ENCODE measurements at places on chromosomes 4 and X.

DNA sequence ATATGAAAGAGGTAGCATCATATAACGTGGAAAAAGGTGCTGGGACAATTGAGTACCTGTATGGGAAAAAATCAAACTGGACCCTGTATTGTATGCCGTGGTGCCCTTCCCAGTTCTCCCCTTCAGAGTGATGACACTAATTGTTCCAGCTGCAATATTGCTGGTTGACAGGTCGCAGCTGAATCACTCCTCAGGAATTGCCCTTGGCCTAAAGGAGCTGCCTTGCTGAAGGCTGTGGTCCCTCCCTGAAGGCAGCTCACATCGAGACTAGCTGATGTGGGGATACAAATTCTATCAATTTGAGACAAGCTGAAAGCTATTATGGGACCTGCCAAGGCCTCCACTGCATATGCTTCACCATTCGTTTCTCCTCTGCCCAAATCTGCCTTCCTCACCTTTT lies 39.3 kb upstream of the CXCL8 start:
- DNase-seq: no peak

DNA sequence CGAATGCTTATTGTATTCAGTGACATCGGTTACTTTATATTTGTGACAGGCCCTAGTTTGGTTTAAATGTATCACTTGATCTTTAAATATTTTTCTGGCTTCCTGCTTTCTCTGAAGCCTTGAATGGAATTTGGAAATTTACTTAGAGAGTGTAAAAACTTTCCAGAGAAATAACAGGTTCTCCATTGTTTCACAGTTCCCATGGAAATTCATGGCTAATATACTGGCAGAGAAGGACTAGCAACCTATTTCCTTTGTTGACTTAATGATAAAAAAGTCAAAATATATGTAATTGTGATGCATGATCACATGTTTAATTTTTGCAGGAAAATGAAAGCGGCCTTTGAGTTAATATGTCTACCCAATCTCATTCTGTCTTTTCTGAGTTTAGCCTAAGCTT lies 13.2 kb downstream of the NEIL3 start:
- DNase-seq: no peak

GRCh38 chr4:8775751-8776355 lies 95.8 kb downstream of the HMX1 start:
- DNase-seq: no peak

GRCh38 chrX:78119521-78120227 lies 15.6 kb downstream of the PGK1 start:
- no peak for DNase-seq

GRCh38 chrX:84724576-84724975 lies 222.3 kb upstream of the HDX start:
- no peak for DNase-seq

DNA sequence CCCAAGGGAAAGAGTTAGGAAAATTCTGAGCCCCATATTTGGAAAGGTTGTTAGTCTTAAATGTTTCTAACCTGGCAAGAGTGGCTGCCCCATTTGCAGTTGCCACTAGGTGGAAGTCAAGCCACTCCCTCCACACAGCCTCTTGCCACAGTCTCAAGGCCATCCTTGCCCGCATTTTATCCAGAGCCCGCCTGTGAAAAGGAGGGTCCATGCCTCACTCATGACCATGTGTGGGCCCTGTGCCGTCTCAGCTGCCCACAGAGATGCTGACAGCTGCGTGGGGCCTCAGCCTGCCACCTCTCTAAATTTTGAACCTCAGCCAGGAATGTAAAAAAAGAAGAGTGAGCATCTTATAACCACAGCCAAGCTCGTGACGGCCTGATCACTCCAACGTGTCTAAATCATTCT lies 201.5 kb upstream of the FAM241A start:
- DNase-seq: no peak

GRCh38 chr4:37068580-37068979 lies 176.0 kb upstream of the NWD2 start:
- no peak for DNase-seq

GRCh38 chr4:57971261-57971660 lies 861.1 kb upstream of the IGFBP7 start:
- no peak for DNase-seq

- DNase-seq: no peak
These were observed 90.8 kb downstream of the DCTD start for GRCh38 chr4:182826391-182826790.

GRCh38 chr4:64001229-64001898 lies 407.9 kb downstream of the TECRL start:
- no peak for DNase-seq

DNA sequence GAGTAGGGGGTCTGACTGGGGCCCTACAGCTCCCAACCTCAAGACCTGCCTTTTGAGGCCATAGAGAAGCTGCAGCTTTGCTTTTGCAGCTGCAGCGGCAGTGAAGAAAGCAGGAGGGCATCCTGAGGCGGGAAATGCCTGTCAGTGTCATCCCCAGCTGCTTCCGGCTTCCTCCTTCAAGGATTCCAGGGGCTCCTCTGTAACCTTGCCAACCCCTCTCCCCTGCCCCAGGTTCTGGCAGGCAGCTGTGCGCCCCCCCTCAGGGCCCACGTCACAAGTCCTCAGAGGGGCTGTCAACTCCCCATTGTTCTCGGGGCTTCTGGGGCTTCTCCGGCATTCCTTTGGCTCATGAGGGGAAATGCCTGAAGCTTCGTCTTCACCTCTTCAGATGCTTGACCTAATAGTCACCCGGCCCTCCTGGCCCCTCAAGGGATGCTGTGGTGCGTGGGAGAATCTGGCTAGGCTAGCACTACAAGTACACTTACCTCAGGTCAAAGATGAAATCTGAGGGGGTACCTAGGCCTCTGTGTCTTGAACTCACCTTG lies 31.9 kb downstream of the APLN start:
- DNase-seq: no peak

DNA sequence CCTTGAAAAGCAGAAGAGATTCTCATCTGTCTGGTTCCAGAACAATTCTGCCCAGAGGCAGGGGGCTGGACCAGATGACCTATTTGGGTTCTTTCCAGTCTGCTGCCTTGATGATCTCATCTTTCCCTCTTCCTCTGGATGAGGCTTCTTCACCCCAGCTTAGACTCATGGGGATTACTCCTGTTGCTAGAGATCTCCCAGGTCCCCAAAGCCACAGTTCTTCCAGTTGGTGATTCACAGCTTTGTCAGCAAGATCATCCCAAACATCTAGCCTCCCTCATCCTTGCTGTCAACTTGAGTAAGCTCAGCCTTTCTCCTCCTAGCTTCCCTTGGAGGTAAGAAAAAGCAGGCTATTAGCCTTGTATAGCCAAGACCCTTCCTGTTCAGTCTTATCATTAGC lies 64.2 kb upstream of the PJA1 start:
- DNase-seq: no peak

- no peak for DNase-seq
These were observed 395.2 kb downstream of the MID1IP1 start for GRCh38 chrX:39196192-39197102.

GRCh38 chrX:54921427-54922021 lies 900 bp downstream of the TRO start:
- peak; percentile 25 for DNase-seq

DNA sequence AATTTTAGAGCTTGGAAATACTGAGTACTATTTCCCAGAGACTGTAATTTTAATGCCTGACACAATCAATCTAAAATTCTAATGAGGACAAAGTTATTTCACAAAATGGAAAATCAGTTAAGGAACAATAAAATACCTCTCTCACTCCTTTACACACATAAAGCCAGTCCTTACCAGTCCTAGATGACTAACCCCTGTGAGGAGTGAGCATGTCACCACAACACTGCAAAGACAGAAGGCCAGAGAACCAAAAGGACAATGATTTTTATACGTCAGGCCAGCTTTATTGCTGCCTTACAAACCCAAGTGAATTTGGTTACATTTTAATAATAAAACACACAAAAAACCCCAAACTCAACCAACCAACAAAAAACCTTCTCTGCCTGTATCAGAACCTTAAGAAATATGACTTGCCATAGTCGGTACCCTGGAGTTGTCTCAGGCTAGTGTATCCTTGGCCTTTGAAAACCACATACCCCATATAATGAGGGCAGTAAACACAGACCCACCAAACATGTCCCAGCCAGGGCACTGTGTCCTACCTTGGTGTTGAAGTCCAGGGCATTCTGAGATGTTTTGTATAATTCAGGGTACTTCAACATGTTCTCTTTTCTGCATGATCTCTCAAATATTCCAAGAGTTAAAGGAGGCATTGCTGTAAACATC lies 57.6 kb downstream of the SHISA3 start:
- no peak for DNase-seq

DNA sequence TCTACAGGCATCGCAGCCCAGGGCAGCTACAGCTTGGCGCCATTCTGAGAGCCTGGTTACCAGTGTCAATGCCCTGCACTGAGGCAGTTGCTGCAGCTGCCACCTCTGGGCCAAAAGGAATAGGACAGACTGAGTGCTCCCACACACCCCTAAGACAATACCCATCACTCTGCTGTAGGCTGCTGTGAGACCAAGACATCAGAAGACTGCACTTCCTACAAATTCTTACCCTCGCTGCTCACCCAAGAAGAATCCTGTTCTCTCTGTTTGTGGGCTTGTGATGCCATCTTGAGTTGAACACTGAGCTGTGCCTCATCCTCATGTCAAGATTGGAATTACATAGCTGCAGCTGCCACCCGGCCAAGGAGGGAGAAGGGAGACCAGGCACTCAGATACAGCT lies 1847.0 kb upstream of the PCDH10 start:
- DNase-seq: no peak

DNA sequence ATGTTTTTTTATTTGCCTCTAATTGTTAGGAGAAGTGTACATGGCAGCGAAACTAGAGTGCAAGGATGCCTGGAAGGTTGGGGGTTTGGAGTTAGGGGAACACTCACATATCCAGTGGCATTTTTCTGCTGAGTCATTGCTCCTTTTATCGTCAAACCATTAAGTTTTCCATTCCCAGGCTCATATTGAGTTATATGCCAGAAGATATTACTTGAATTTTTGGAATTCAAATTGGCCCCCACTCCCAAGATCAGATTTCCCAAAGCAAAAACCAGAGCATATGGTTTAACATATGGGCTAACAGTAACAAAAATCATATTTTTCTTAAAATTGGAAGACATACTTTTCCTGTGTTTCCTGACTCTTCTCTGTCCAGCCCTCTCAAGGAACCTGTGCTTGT lies 152.7 kb downstream of the FSTL5 start:
- no peak for DNase-seq

- DNase-seq: no peak
These were observed 1703.7 kb upstream of the AGA start for GRCh38 chr4:179145746-179146525.

DNA sequence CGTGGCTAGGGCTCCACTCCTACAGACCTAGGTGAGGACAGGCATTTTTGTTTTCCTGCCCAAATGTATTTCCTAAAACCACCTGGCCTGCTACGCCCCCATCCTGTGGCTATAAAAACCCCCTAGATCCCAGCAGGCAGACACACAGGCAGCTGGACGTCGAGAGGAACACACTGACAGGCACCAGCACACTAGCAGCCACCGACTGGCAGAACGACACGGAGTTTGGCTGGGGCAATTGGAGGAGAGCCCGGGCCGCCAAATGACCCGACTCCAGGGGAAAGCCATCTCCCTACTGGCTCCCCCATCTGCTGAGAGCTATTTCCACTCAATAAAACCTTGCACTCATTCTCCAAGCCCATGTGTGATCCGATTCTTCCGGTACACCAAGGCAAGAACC lies 516.0 kb downstream of the FSTL5 start:
- no peak for DNase-seq

DNA sequence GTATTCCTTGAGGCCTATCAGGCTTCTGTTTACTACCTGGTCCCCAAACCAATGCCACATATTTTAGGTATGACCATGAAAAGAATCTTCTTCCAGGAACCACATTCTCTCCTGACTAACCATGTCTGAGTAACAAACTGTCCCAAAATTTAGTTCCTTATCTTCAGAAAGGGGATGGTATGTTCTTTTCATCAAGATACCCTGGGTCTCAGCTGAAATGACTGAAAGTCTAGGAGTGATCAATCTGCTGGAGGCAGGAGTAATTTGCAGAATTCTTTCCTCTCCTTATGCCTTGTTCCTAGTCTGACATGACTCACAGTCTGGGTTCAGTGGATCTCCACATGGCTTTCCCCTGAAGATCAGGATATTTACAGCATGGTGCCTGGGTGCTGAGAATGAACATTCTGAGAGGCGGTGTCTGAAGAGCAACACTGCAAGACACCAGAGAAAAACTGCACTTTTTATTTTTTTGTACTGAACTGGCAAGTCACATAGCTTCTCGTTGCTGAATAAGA lies 665.5 kb downstream of the TLL1 start:
- no peak for DNase-seq

DNA sequence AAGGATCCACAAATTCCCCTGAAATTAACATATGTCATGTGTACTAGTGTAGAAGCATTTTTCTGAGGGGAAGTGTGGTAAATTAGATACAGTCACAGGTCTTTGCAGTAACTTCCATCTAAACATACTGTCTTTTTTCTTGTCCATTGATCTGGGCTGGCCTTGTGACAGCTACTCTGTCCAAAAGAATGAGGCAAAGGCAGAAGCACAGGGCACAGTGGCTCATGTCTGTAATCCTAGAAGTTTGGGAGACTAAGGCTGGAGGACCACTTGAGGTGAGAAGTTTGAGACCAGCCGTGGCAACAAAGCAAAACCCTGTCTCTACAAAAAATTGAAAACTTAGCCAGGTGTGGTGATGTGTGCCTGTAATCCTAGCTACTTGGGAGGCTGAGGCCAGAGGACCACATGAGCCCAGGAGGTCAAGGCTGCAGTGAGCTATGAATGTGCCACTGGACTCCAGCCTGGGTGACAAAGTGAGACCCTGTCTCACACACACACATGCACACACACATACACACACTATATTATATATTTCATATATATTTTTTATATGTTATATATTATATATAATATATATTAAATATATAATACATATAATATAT lies 47.6 kb downstream of the HAND2 start:
- no peak for DNase-seq

GRCh38 chrX:17299206-17299605 lies 75.8 kb upstream of the NHS start:
- no peak for DNase-seq

GRCh38 chrX:11944501-11944900 lies 186.5 kb downstream of the MSL3 start:
- no peak for DNase-seq

DNA sequence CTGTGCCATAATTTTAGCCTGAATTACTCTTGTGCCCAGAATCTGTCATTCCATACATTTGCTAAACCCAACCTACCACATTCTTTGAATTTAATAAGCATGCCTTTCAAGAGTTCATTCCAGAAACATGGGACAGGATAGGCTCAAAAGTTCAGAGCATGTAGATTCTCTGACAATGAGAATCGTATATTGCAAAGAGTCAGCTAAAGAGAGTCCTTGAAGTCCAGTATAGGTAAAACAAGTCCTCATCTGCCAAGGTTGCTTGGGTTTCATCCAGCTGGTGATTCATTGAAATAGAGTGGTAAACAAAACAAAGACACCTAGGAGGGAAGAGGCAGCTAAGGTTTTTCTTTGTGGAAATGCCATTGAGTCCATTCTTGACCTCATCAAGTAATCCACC lies 249.3 kb upstream of the DIPK2B start:
- DNase-seq: no peak

All from stimulated activated CD8-positive, alpha-beta memory T cell treated with anti-CD3 and anti-CD28 coated beads, Interleukin-4, amount 100 ng/mL, for 24 hours (primary cell).